NCI-H2029 (cell line): ENCODE measurements at places on chromosomes 11 and 22.

- DNase-seq: no peak
Observed at GRCh38 chr11:66986178-66986545, 11.1 kb downstream of the C11orf86 start.

- no peak for DNase-seq
Observed at GRCh38 chr22:50684986-50685385, 12.4 kb downstream of the SHANK3 start.

GRCh38 chr22:17117890-17118289, 3.3 kb downstream of the TMEM121B start:
- no peak for DNase-seq

- DNase-seq: no peak
Observed at GRCh38 chr11:73372375-73372993, 3.7 kb upstream of the RELT start.

DNA sequence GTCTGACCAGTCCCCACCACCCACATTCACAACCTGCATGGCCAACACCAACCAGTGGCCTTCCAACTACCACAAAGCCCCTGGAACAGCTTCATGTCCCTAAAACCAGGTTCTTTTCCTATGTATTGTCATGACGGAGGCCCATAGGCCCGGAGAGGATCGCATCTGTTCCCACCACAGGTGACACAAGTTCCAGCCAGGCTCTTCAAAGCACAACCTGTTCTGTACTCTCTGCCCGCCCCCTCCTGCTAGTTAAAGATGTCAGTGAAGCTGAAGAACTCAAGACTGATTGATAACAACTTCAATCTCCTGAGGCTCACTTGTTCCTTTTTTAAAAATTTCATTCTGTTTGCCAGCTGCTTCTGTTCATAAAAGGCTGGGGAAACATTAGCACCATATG, 121.1 kb upstream of the GUCY1A2 start:
- DNase-seq: no peak

DNA sequence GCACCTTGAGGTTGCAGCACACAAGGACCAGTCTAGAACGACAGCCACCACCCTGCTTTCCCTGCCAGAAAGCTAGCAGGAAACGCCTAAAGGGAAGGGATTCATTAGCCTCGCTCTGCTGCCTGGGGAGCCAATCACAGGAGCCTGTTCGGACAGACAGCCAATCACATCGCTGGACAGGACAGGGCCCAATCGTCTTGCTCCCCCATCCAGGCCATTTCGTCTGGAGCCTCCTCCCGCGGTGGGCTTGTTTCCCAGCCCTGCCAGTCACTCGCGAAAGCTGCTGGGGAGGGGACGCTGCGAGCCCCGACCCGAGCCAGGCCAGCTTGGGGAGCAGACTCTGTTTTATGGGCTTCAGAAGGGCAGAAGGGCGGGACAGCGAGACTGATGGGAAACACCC, 79.8 kb upstream of the NCAM1 start:
- peak; percentile 81 for DNase-seq

DNA sequence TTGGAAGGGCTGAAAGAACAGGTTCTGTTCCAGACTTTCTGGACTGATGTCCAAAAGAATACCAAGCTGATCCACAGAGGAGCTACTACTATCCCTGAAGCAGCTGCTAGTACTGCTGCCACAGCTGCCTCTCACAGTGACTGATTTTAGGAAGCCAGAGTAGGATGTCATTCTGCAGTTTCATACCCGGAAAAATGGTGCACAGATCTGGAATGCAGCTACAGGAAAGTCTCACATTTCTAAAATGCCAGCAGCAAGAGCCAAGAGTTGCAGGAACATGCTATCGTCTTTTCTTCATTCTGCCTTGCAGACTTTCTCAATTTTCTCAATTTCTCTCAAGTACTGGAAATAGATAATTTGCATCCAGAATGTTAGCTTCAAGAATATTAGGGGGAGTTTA, 19.4 kb upstream of the CCDC179 start:
- DNase-seq: no peak
